ENCODE measurements at places on chromosomes 2 and 18.

- ATAC-seq: no peak
These were observed 138.8 kb upstream of the ITGA6 start for GRCh38 chr2:172288603-172289002.

DNA sequence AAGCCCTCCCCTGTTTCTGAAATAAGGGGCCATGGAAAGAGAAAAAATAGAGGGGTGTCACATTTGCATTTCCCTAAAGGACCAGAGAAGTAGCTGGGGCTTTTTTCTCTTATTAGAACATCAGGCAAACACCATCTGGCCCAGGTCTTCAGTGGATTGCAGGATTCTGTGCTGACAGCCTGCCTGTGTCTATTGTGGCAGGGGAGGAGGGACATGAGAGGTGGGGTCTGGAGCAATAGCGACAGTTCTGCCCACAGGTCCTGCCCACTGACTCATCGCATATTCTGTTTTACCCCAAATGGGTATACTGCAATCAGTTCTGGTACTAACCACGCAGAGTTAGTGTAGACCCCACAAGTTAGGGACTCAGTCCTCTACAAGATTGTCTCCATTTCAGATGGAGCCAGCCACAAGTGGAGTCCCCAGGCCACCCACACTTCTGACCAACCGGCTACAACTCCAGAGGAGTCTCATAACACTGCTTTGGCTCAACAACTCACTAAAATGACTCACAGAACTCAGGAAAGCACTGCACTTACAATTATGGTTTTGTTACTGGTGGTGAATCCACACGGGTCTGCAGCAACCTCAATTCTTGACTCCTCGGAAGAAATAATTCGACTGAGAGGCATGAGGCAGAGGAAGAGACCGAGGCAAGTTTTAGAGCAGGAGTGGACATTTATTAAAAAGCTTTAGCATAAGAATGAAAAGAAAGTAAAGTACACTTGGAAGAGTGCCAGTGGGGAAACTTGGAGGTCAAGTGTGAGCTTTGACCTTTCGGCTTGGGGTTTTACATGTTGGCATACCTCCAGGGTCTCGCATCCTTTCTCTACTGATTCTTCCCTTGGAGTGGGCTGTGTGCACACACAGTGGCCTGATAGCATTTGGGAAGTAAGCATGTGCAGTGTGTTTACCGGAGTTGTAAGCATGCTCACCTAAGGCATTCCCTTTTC is 146.4 kb upstream of the SPATS2L start:
- ATAC-seq: no peak

- no peak for ATAC-seq
These were observed 603.9 kb upstream of the FANCL start for GRCh38 chr2:58845011-58845410.

GRCh38 chr2:130261970-130262760 is 63.9 kb upstream of the TUBA3E start:
- no peak for ATAC-seq

- ATAC-seq: no peak
These were observed 7.1 kb upstream of the UPP2 start for GRCh38 chr2:158094487-158095092.

DNA sequence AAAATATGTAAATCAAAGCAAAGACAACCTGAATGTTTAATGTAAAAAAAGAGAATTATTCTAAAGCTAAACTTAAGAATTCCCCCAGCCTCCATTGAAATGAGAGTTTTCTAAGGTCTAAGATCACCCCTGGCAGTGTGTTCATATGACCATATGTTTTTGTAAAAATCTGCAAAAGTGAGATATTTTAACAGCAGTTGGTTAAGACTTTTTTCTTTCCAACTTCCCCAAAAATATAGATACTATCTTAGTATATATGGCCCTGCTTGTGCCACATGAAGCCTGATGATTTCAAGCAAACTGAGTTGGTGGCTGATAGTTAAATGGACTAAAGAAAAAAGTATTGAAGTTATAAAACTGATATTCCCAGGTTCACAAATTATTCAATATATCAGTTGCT is 35.4 kb downstream of the ZNF804A start:
- ATAC-seq: no peak

DNA sequence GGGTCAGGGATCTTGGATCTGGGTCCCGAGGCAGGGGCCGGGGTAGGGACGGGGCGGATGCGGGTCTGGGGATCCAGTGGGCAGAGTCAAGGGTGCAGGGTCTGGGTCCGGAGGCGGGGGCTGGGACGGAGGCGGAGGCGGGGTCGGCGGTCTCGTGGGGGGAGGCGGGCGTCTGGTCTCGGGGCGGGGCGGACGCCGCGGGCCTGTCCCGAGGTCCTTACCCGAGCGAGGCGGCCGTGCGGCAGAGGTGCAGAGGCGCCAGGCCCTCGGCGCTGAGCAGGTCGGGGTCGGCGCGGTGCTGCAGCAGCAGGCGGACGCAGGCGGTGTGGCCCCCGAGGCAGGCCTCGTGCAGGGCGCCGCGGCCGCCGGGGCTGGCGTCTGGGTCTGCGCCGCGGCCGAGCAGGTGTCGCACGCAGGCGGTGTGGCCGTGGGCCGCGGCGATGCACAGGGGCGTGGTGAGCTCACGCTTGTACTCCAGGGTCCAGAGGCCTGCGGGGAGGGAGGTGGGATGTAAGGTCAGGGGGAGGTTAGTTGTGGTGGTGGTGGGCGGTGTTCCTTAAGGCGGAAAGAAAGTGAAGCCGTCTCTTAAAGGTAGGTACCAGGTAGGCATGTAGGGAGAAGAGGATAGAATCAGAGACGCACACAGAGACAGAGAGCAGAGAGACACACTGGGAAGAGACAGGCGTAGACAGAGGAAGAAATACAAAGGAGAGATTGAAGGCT is 26.6 kb downstream of the ASB18 start:
- ATAC-seq: peak; percentile 54

GRCh38 chr18:4391859-4392258 is 63.2 kb downstream of the DLGAP1 start:
- ATAC-seq: no peak

DNA sequence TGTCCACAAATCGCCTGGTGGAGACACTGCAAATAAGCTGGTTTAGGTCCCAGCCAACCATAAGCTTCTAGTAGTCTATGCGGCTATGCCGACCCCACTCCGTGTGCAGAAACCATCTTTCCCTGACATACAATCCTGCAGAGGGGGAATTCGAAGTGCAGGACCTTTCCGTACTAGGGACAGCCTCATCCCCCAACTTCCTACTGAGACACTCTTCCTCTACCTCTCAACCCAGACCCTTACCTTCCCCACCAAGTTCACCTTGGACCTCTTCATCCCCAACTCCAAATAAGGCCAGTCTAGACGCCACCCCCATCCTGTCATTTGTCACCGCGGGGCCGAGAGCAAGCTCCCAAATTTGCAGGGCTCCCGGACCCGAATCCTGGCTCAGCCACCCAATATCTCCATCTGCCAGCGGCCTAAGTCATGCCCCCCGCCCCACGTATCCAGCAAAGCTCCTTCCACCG is 496 bp downstream of the SUCLG1 start:
- peak; percentile 57 for ATAC-seq

GRCh38 chr2:49913025-49913424 is 758.7 kb upstream of the FSHR start:
- no peak for ATAC-seq

GRCh38 chr2:39228413-39229209 is 15.2 kb downstream of the CDKL4 start:
- ATAC-seq: peak; percentile 55

GRCh38 chr2:150733051-150733618 is 245.7 kb upstream of the RND3 start:
- ATAC-seq: peak; percentile 41

Data from stimulated activated memory B cell treated with anti-CD40 and anti-IgM and Interleukin-4, amounts not matched to agents 10 μg/mL and 1 μg/mL and 100 μg/mL, for 72 hours (primary cell).